MG63 (cell line): ENCODE measurements at places on chromosomes 11 and 22. TPM values are rescaled to one million over a fixed set of nuclear protein-coding genes. Genes with fewer than 3 reads are reported as not detected.

DNA sequence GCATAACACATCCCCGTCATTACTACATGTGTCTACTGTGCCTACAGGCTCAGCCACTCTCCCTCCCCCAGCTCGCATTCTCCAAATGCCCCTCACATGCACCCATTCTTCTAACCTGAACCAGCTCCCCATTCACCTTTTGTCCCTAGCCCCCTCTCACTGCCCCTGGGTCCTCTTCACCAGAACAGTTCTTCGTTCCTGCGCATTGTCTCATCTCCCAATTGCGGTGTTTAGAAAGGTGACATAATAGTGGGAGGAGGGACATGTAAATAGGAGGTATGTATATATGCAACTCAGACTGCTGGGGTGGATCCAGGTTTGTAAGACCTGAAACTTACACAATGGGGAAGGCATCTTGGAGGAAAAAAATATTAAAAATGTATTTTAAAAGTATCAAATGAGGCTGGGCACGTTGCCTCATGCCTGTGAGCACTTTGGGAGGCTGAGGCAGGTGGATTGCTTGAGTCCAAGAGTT is 4.7 kb upstream of the VSIG2 start:
- no peak for DNase-seq

- DNase-seq = no peak
These were observed 10.7 kb upstream of the ANAPC15 start for GRCh38 chr11:72123117-72123653.

GRCh38 chr11:17735818-17736578 is 1.4 kb downstream of the KCNC1 start:
- DNase-seq = no peak

- peak; percentile 30 for DNase-seq
These were observed 3.4 kb downstream of the CLPB start for GRCh38 chr11:72430741-72431570.

GRCh38 chr11:133123366-133123765 is 408.9 kb downstream of the OPCML start:
- no peak for DNase-seq

DNA sequence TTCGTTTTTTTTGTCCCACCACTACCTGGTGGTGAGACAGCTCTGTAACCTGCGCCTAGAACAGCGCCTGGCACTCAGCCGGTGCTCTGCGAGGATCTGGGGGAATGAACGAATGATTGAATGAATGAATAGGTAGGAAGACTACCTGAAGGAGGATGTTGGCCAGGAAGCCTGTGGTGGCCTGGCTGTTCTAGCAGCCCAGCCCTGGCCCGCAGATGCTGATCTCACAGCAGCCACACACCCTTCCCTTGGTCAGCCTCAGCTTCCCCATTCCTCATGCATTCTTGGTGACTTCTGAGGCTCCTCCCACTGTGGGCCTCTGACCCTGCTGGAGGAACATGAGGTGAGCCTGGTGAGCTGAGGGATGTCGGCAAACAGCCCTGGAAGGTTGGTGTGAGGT is 3.7 kb downstream of the TRPM5 start:
- DNase-seq = no peak

GRCh38 chr11:119384332-119384731 is 2.8 kb upstream of the USP2 start:
- DNase-seq = no peak

Gene KRTAP5-2
- not detected in 2 replicates for total RNA-seq

Gene APOL6
- total RNA-seq = 8.5 and 9.9 TPM in 2 replicates
